Erythroblast (primary cell): ENCODE measurements at places on chromosomes 4 and X.

GRCh38 chr4:142801966-142802365 is 44.1 kb downstream of the INPP4B start:
- DNase-seq = no peak

DNA sequence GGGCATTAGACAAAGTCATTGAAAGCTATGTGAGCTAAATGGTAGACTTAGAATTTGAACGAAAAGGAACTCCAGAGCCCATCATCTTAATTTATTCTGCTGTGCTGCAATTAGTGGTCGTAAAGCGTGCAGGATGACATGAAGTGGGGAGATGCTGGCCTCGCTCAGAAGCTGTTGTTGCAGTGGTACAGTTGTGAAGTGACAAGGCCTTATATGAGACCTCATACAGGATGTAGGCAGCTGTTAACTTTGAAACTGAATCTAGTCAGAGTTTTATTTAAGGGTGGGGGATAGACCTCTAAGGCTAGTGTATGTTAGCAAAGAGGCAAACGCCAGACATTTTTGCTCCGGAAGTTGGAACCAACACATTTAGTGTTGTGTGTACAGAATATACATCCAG is 13.4 kb downstream of the KLF3 start:
- no peak for DNase-seq

DNA sequence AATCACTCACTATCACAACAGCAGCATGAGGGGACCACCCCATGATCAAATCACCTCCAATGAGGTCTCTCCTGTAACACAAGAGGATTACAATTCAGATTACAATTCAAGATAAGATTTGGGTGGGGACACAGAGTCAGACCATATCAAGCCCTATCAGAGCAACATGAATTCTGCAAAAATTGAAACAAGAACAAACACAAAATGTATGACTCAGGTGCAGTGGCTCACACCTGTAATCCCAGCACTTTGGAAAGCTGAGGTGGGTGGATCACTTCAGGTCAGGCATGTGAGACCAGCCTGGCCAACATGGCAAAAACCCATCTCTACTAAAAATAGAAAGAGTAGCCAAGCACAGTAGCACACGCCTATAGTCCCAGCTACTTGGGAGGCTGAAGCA is 13.4 kb upstream of the HPSE start:
- no peak for DNase-seq

- DNase-seq = no peak
Observed at GRCh38 chr4:180947425-180947824, 1295.8 kb upstream of the TENM3 start.

DNA sequence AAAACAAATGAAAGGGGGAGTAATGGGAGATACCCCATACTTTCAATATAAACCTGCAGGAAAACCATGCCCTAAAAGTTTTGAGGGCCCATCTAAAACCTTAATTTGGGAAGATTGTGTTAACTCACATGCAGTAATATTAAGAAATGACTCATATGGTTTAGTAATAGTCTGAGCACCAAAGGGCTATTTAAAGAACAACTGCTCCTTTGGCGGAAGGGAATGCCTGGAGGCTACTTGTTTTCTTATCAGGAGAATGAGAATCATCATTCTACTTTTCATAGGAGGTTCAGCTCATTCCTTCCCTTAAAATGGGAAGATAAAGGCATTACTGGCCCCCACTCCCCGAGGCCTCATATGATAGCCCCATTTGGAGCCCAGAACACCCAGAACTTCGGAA is 47.6 kb downstream of the SPIN3 start:
- DNase-seq = no peak
